NCI-H2081 treated with DMSO at 0.1 percent for 48 hours (cell line): ENCODE measurements at places on chromosomes 2 and 18.

- DNase-seq, result peak; percentile 58
These were observed 23.9 kb downstream of the GAREM1 start for GRCh38 chr18:32446780-32447179.

- no peak for DNase-seq
These were observed 398.4 kb upstream of the CWC22 start for GRCh38 chr2:180405520-180405919.

GRCh38 chr2:163462993-163463392, 272.8 kb downstream of the FIGN start:
- DNase-seq, result no peak

DNA sequence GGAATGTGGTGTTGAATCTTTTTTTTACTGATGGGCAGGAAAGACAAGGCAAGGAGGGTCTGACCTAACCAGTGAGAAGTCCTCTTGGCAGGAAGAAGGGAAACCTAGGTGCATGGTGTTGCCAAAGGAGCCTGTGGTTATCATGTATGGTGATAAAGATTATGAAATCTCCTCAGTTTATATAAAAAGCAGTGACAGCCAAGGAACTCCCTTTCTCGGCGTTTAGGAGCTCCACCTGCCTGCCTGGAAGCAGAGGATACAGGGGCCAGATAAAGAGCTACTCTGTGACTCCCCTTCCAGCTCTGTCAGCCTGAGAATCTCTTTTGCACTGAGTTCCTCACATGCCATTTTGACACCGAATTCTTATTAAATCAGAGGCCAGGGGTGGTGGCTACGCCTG, 26.1 kb downstream of the COLEC12 start:
- no peak for DNase-seq

- no peak for DNase-seq
These were observed 92.6 kb downstream of the ACTR2 start for GRCh38 chr2:65320042-65320725.

GRCh38 chr2:64565949-64566710, 42.0 kb downstream of the AFTPH start:
- DNase-seq, result no peak

- DNase-seq, result no peak
These were observed 95.7 kb downstream of the CMPK2 start for GRCh38 chr2:6770006-6770405.

DNA sequence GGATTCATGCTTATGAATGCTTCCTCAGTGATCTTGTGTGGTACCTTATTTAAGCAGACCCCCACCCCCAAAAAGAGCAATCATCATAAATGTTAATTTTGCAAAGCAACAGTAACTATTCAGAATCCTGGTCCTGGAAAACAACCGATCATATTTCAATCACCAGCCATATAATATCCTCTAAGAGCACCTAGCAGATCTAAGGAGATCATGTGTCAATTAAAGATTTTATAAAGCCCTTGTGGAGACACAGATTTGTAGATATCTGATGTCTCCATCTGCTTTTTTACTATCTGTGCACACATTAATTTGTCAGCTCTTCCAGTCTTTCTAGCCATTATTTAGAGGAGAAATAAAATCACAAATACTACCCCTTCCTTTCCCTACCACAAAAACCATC, 423.7 kb downstream of the TGIF1 start:
- DNase-seq, result no peak

DNA sequence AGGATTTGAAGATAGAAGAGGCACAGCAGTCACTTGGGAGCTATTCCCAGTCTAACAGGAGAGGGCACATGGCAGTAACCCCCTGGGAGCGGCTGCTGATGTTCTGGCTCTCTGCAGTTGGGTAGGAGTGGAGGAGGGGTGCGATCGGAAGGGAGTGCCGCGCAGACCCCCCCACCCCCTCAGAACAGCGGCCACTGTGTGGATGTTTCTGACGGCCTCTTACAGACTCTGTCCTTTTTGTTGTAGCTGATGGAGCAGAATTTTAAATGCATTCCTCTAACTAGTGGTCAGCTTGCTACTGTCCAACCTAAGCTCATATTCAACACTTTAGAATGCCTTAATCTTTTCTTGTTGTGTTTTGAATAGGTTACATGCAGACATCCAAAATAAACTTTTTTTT, 127.9 kb downstream of the AGAP1 start:
- DNase-seq, result no peak

DNA sequence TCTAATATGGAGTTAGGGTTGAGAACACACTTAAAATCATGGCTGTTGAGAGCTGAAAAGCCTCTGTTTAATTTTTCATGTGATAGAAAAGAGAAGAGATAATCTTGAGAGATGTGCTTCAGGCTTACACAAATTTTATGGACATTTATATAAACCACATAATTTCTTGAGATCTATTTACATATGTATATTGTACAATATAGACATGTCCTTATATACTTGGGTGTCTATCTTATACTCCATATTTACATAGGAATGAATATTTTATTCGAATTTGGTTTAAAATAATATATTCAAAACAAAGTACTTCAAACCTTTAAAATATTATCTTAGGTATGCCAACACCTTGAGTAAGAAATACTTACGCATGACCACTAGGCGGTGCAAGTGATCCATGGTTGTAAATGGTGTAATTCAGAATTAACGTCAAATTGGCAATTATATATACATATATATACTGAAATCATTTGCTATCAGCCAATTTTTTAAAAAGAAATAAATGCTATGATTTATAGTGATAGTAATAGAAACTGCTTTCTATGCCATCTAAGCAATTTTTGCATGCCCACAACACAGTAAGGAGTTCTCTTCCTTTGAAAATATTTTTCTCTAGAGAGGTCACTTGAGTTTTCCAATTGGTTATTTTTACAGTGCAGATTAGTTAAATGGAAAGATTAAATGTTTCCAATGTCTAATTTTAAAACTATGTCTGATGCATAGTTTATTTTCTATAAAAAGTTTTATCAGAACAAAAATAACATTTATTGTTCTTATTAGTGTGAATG, 37.6 kb upstream of the SPAG16 start:
- DNase-seq, result no peak

GRCh38 chr2:100632759-100633158, 70.0 kb downstream of the PDCL3 start:
- no peak for DNase-seq

DNA sequence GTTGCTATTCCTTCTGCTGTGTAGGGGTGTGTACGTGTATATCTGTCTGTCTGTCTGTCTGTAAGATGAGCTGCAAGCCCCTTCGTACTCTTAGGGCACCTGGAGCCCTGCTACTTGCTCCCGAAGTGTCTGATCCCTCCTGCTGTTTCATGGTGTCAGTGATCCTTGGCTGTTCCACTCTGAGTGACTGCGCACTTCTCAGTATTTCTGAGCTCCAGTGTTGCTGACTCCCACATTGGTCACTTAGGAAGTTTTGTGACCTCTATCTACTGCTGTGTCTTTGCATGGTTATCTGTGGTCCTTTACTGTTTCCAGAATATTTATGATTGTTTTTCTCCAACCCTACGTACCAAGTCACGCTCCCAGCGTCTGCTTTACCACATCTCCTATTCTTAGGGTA, 16.2 kb downstream of the SEMA4F start:
- DNase-seq, result no peak

- DNase-seq, result no peak
These were observed 15.3 kb downstream of the LAPTM4A start for GRCh38 chr2:20035955-20036666.

DNA sequence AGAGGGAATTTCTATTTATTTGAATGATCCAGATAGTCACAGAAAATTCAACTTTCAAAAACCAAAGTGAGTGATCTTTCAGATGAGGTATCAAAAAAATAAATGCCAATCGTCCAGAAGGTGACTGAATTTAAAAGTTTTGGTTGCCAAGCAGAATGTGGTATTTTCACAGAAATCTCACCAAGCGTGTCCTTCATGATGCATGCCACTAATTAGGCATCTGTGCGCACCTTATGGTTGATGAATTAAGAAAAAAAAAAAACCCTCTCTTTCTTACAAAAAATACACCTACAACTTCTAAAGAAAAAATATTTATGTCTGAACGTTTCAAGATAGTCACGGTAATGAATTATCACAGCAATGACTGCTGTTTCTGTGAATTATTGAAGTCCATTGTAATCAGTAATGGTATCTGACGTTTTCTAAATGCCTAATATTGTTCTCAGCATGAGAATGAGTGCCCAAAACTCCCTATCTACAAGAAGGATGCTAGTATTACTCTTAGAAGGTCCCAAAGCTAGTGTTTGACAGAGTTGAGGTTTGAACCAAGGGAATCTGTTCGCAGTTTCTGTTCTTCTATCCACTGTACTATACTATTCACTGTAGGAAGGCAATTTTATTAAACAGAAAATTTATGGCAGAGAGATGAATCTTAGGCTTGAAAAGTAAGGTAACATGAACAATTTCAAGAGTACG, 219.6 kb upstream of the NETO1 start:
- DNase-seq, result no peak

DNA sequence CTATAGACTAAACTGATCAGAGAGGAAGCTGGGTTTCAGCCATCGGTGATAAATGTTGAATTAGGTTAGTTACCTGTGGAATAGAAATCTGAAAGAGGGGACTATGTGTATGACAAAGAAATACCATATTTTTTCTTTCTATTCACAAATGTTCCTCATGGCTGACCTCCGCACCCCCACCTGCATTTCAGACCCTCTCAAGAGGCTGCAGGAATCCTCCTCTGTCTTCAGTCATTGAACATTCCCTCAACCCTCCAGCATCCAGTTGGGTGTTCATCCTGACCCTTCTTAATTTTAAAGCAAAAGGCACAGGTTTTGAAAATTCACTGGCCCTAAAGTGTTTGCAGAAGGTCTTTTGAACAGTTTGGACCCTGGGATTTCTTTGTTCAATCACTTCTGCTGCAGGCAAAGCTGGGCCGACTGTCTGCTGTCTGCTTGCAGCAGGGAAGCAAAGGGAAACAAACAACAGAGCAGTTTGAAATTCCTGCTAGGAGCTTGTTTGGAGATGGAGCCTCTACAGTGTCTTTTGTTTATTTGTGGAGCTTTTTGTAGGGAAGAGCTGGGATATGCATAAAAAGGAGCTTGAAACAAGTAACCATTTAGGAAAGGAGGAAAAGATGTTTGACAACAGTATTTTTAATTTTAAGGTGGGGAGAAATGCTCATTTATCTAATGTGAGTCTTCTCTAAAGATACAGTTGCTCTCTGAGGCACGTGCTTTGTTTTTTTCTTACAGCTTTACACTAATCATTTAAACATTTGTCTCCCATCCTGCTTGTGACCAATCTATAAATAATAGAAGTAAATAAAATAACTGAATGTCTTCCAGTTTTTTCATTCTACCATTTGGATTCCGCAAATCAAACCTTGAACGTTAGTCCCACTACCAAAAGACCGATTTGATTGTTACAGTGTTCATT, 213.3 kb upstream of the MMADHC start:
- DNase-seq, result no peak

GRCh38 chr2:190695739-190696138, 46.9 kb downstream of the NAB1 start:
- no peak for DNase-seq

DNA sequence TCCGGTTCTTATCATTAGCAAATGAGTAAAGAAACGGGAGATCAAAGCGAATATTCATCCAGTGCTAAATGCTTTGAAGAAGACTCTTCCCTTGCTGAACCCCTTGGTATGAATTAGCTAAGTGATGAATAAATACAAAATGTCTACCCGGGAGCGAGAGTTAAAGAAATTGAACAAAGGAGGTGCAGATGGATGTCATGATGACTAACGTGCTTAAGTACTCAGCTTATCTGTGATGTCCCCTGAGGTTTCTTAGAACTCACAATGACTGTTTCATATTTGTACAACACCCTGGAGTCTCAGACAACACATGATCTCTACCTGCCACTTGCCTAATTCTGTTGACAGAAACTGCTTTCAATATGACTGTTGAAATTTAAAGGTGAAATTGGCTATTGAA, 148.5 kb downstream of the TMEM200C start:
- DNase-seq, result no peak

- no peak for DNase-seq
These were observed 305.5 kb upstream of the KYNU start for GRCh38 chr2:142571934-142572333.

DNA sequence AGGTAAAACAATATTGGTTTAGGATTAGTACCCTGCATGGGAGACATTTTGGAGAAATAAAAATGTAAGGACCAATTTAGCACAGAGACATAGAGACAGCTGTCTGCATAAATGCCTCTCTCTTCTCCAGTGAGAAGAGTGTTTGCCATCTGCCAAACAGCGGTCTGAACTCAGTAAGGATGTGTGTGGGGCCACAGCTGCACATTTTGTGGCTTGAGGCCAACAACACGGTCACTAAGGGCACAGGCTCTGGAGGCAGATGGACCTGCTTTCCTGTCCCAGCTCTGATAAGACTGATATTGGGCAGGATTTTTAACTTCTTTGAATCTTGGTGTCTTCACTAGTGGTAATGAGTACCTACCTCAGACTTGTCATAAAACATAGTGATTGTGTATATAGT, 10.2 kb downstream of the ZBTB14 start:
- DNase-seq, result peak; percentile 75

DNA sequence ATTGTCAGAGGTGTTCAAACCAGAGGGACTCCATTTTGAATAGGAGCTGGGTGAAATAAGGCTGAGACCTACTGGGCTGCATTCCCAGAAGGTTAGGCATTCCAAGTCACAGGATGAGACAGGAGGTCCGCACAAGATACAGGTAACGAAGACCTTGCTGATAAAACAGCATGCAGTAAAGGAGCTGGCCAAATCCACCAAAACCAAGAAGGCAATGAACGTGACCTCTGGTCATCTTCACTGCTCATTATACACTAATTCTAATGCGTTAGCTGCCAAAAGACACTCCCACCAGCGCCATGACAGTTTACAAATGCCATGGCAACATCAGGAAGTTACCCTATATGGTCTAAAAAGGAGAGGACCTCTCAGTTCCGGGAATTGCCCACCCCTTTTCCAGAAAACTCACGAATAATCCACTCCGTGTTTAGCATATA, 10.6 kb downstream of the SH3YL1 start:
- no peak for DNase-seq

GRCh38 chr2:83016343-83017110, 1442.6 kb downstream of the SUCLG1 start:
- no peak for DNase-seq

DNA sequence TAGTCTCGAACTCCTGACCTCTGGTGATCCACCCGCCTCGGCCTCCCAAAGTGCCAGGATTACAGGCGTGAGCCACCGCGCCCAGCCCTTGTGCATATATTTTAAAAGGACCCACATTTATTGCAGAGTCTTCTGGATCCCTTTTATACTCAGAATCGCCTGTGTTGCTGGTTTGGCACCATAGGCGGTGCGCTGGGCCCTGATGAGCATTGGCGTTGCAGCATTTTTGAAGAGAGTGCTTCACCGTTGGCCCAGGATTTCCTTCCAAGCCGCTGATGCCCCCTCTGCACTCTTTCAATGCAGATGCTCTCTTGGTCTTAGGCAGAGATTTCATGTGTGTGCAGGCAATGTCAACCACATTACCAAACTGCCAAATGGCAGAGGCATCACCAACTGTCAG, 13.5 kb upstream of the TFCP2L1 start:
- DNase-seq, result no peak

DNA sequence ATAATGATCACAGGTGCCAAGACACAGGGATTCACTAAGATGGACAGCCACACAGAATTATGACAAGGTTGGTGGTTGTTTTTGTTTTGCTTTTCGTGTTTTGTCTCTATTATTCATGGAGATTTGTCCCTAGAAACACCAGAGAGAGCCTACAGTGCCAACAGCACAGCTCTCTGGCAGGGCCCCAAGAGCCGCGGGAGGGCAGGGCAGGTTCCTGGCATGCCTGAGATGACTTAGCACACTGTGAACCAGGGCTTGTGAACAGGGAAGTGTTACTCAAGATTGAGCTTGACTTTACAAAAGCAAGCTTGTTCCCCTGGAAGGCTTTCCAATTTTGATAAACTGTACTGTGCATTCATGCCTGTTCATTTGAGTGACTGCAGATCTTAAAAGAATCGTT, 437.4 kb upstream of the SALL3 start:
- DNase-seq, result no peak
